Fibroblast of lung (primary cell): ENCODE measurements at places on chromosomes 3 and 15. TPM values are rescaled to one million over a fixed set of nuclear protein-coding genes. Genes with fewer than 3 reads are reported as not detected.

GRCh38 chr3:69819282-69819681 is 80.0 kb downstream of the MITF start:
- H3K4me1 ChIP-seq = peaks cover 4% of the 10 kb centered on the region
- no peak overlapping the region for H3K4me3 ChIP-seq
- H3K27me3 ChIP-seq = no peaks in the 10 kb centered on the region

DNA sequence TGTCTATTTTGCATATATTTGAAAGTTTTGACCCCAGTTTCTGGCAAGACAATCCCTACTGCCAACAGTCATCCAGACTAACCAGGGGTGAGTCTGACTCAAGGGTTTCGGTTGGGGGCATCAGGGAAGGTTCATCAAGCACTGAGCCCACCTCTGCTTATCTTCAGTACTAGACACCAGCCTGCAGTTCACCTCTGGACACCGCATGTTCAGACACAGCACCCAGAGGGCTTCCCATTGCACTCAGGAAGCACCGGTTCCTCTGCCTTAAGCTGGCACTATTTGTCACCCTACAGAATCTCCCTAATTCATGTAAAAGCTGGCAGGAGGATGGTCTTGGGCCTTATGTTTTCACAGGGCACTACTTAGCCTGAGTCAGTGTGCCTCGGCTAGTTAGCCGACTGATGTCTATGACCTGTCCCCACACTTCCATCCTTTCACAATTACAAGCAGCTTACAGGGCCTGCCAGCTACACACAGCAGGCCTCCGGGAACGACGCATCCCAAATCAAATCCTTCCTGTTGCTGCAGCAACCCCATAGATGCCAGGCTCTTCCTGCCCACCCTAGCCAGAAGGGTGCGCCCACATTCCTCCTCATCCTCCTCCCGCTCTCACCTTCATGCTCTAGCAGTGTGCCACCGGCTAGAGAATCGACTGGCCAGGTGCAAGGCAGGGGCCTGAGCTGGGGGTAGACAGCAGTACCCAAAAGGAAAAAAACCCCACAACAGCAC is 52.5 kb downstream of the SH3BP5 start:
- DNase-seq = no peak
- no peaks in the 10 kb centered on the region for H3K36me3 ChIP-seq
- H3K4me3 ChIP-seq = no peak overlapping the region
- no peak overlapping the region for H3K27ac ChIP-seq

GRCh38 chr15:96035091-96035490 is 295.4 kb upstream of the NR2F2 start:
- no peak overlapping the region for H3K27ac ChIP-seq
- H3K4me3 ChIP-seq = no peak overlapping the region
- H3K4me1 ChIP-seq = no peaks in the 10 kb centered on the region
- no peak for DNase-seq
- no peaks in the 10 kb centered on the region for H3K27me3 ChIP-seq

DNA sequence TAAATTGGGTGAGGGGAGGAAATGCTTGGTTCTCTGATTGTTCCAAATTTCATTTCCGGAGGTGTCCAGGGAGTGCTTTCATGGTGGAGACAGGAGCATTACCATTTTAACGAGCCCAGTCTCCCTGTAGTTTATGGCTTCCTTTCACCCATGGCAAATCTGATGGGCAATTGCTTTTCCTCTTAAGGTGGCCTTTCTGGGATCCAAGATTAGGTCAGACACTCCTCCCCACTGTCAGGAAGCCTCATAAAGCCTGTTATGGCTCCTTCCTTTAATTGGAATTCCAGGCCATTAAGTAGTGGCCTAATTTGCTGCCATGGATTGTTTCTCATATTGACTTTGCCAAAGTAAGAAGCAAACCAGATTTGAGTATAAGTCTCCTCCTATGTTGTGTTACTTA is 157.8 kb downstream of the PDCD6IP start:
- H3K4me3 ChIP-seq = no peak overlapping the region
- no peaks in the 10 kb centered on the region for H3K27me3 ChIP-seq
- H3K36me3 ChIP-seq = no peaks in the 10 kb centered on the region
- H3K27ac ChIP-seq = no peak overlapping the region
- no peak for DNase-seq

DNA sequence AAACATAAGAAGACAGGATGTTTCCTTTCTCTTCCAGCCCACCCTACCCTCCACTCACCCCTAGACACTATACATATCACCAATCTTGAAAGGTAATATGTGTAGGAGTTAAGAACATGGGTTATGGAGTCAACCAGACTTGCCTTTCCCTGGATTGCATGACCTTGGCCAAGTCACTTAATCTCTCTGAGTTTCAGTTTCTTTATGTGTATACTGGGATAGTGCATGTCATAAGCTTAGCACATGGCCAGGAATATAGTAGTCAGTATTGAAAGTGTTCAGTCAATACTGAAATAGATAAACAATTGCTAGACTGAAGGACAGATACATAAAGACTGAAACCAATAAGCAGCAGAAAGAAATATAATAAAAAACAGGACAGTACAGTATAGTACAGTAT is 283.2 kb upstream of the STT3B start:
- H3K27ac ChIP-seq = no peak overlapping the region
- H3K36me3 ChIP-seq = no peaks in the 10 kb centered on the region
- H3K4me1 ChIP-seq = no peaks in the 10 kb centered on the region
- H3K27me3 ChIP-seq = no peaks in the 10 kb centered on the region
- no peak overlapping the region for H3K4me3 ChIP-seq

DNA sequence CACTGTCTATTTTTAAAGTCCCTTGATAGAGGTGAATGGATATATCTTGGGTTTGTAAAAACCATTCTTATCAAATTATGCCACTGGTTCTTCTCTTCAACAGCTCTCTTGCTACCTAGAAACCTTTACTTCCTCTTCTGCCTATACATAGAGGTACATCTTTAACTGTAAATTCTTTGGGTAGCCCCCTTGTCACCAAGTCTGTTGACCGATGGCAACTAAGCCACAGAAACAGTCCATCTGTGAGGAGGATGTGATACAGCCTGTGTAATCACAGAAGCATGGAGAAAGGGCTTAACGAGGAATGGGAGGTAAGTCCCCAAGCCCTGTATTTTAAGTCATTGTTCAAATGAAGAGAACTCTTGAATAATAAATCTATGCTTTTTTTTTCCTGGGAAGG is 246.5 kb upstream of the MDFIC2 start:
- H3K4me3 ChIP-seq = no peak overlapping the region
- H3K27ac ChIP-seq = no peak overlapping the region
- H3K36me3 ChIP-seq = no peaks in the 10 kb centered on the region
- H3K4me1 ChIP-seq = no peaks in the 10 kb centered on the region

GRCh38 chr3:182220013-182220412 is 508.3 kb downstream of the SOX2 start:
- no peak overlapping the region for H3K27ac ChIP-seq
- no peaks in the 10 kb centered on the region for H3K27me3 ChIP-seq
- H3K4me3 ChIP-seq = no peak overlapping the region

Gene HOMER2
- polyA plus RNA-seq = 1.1 and 2.9 TPM in 2 replicates

Gene ITPKA
- 0.32 and 2.9 TPM in 2 replicates for polyA plus RNA-seq
